ENCODE measurements at places on chromosomes 3 and 15. TPM values are rescaled to one million over a fixed set of nuclear protein-coding genes. Genes with fewer than 3 reads are reported as not detected.

- no peak for DNase-seq
Measured at GRCh38 chr15:41411031-41411430, 5.9 kb upstream of the RTF1 start.

The ROBO2 gene
- total RNA-seq: 1.9 TPM

DNA sequence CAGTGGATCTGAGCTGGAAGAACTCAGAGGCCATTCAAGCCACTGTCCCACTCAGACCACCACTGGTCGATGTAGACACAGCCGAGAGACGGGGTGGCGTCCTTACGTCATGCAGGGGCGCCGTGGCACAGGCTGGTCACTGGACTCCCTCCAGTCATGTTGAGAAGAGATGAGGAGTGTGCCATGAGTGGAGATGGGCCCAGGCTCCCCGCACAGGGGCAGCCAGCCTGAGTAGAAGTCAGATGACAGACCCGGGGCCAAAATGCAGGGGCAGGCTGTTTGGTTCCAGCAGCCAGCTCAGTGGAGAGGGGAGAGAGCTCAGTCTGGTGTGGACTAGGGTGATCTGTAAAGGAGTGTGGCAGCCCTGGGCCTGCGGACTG lies 33.4 kb upstream of the KIF23 start:
- no peak for DNase-seq

DNA sequence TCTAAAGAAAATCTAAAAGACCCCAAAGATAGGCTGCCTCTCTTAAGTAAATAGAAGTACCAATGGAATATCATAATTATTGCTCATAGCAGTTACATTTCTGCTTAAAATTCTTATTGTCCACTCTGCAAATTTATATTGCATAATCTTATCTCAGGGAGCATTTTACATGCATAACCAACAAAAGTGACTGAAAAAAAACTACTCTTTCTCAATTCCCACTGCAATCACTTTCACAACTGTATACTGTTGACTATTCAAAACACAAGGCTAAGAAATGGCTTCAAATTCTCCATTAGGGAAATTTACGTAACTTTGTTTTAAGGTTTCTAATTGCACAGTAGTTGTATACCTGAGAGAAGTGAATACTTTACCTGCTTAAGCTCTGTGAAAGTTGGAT lies 56.3 kb downstream of the HMG20A start:
- no peak for DNase-seq

DNA sequence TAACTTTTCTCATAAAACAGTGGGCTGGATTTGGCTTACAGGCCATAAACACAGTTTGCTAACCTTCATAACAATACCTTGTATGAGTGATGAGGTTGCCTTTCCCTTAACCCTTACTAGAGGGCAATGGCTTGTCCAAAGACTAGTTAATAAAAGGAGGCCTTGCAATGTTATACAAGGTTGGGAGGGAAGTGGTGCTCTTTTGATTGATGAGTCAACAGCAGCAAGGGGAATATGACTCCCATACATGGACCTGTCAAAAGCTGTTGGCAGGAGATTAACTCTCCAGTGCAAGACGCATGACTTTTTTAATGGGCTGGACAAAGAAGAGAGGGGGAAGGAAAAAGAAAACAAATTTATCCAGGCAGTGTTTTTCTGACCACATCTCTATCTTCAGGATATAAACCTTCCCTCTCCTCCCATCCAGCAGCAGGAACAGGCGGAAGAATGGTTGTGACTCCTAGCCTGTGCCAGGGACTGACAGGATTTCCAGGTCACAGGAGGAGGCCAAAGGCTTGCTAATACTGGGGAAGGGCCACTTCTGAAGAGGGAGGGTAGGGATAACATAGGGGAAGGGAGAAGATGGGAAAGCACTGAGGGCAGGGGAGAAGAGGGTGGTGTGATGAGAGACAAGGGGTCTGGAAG lies 35.2 kb upstream of the ARL14 start:
- no peak for DNase-seq

The SPRED1 gene
- total RNA-seq: 56.0 TPM

The AGTR1 gene
- 0.15 TPM for total RNA-seq

The CKMT1B gene
- total RNA-seq: 4.7 TPM

The EPHB1 gene
- 2.9 TPM for total RNA-seq

- DNase-seq: no peak
Measured at GRCh38 chr3:3316521-3316920, 137.0 kb upstream of the CRBN start.

The TPRG1 gene
- 1.3 TPM for total RNA-seq

The LNP1 gene
- 7.1 TPM for total RNA-seq

DNA sequence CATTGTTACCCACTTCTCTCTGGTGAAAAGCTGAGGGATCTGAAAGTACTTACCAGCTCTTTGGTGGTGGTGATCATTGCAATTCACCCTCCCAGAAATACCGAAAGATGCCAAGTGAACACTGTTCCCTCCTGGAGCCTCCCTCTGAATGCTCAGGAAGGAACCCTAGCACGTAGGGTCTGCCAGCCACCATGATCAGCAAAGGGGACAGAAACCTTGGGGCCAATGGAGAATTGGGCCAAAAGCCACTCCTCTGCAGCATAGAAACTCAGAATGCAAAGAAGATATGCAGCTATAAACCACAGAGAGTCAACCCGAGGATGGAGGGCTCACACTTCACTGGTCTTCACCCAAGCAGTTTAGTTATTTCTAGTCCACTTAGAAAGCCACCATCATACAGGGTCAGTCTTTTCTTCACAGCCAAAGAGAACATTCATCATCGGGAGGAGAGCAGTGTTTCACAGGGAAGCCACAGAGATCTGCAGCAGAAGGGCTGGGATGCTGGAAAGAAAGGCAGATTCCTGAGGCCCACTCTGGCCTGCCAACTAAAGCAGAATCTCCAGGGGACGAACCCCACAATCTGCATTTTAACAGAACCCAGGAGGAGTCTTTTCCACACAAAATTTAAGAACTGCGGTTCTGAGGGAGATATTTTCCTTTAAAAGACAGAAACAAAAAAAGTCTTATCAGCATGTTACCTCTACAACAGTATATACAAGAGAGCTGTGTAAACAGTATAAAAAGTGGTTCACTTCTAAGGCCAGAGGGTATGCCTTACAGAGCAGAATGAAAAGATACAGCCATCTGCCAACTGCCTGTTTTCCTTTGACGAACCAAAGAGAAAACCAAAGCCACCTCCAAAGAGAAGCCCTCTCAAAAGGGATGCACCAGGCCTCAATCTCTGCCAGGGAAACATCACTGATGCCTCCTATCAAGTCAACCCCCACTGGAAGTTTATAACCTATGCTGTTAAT lies 11.3 kb downstream of the TBC1D2B start:
- no peak for DNase-seq

- no peak for DNase-seq
Measured at GRCh38 chr3:127908202-127908601, 6.8 kb upstream of the KBTBD12 start.

DNA sequence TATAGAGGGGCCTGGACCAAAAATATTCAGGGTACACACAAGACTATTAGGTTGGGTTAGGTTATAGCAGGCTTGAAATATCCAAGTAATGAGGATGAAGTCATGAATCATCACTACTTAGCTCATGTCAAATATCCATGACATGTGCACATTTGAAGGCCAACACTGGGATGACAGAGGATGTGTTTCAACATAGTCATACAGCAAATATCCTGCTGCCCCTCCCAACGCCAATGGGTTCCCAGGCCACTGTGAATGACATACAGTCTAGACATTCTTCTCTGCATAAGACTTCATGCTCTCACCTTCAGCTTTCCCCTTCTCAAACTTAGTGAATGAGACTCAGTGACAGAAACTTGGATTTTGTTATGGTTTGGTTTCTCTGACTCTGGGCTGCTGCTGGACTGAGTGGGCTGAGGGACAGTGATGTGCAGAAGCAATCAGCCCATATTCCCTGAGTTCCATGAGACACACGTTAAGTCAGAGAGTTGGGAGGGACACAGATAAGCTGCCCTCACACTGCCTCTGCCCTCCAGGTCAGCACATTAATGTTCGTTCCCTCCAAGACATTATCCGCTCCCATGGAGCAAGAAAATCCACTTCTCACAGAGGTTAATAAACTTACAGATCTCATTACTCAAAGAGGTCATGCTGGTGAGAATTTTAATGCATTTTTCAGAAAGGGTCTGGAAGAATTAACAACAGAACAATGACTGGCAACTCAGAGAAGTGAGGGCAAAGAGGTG lies 15.4 kb downstream of the HOMER2 start:
- no peak for DNase-seq

The PLA1A gene
- total RNA-seq: 5.3 TPM

The ITPKA gene
- total RNA-seq: 0.28 TPM

The CHRNB4 gene
- 1.3 TPM for total RNA-seq

Measured in endodermal cell (in vitro differentiated cells).